ENCODE measurements at places on chromosomes 6 and 20.

DNA sequence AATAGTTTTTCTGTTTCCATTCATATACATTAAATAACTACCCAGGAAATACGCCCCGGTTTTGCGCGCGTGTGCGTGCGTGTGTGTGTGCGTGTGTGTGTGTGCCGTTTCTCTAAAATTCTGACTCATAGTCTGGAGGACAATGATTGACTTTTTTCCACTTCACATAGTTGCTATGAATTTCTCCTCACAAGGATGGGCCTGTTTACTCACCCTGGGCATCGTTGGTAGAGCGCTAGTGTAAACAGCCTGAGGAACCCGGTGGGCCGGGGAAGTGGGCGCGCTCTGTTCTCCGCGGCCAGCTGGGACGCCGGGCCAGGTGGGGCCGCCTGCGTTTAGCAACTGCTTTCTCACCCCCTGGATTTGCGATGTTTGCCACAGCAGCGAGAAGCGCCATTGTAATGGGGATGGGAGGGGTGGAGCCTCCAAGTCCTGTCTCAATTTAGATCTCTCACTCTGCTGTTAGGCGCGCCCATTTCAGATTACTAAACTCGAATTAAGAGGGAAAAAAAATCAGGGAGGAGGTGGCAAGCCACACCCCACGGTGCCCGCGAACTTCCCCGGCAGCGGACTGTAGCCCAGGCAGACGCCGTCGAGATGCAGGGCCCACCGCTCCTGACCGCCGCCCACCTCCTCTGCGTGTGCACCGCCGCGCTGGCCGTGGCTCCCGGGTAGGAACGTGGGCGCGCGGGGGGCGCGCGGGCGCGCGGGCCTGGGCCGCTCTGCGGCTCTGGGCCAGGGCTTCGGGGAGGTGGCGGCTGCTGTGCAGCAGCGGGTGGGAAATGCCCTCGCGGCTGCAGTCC lies at the start of gene CD109:
Gene CD109 (plus strand): TSS at position 585 of the 803 bp plus-strand sequence. CDS start 13 bp downstream, at position 598.
- DNase-seq = peak; percentile 9

- no peak for DNase-seq
Measured at GRCh38 chr6:44664716-44665115, 277.2 kb downstream of the CDC5L start.

GRCh38 chr6:16822529-16822928 lies 61.3 kb upstream of the ATXN1 start:
- no peak for DNase-seq

DNA sequence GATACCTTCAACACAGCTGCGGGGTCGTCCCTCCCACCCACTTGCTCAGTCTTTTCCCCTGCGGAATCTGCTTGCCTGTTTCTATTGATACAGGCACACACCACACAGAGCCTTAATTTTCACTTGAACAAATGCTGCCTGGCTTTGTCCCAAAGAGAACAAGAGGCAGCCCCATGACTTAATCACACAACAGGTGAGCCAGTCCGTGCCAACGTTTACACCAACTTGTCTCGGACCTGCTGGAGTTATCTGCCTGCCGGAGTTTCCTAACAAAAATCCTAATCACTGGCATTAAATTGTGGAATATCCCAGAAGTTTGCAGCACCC lies 186.8 kb upstream of the RREB1 start:
- no peak for DNase-seq

DNA sequence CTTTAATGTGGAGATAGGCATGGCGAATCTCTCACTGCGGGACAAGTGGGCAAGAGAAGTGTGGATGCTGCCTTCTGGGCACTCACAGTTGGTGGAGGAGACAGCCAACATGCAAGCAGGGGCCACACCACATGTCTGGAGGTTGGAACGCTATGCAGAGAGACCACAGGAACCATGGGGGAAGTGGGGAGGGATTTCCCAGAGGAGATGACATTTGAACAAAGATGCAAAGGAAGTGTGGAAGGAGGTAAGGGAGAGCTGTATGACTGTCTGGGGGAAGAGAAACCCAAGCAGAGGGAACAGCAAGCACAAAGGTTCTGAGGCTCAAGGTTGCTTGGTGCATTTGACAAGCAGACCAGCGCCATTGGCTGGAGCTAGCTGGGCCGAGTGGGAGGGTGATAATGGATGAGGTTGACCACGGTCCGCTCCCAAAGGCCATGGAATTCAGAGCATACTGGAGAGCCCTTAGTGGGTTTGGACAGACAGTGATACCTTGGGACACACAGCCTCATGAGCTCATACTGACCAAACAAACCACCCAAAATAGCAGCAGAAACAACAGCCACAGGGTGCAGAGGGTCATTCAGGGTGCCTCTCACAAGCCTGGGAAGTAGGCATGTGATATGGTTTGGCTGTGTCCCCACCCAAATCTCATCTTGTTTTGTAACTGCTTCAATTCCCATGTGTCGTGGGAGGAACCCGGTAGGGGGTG lies 7.6 kb upstream of the FAM110A start:
- no peak for DNase-seq

DNA sequence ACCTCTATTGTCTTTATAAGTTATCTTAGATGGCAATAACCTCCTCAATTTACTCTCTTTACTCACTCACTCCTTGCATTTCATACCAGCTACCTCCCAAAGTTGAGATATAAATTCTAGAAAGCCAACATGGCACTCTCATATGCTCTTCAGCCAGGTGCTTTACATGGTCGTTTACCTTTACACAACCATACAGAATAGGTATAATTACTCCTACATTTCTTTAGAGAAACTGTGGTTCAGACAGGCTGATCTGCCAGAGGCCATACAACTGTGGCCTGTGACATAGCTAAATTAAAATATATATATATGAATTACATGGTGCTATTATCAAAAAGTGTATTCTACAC lies 45.7 kb downstream of the HBS1L start:
- no peak for DNase-seq

- no peak for DNase-seq
Measured at GRCh38 chr6:71720705-71721104, 165.6 kb upstream of the RIMS1 start.

- DNase-seq = no peak
Measured at GRCh38 chr6:30884521-30885480, 482 bp downstream of the DDR1 start.

- no peak for DNase-seq
Measured at GRCh38 chr6:44057238-44057930, 69.9 kb downstream of the MRPL14 start.

DNA sequence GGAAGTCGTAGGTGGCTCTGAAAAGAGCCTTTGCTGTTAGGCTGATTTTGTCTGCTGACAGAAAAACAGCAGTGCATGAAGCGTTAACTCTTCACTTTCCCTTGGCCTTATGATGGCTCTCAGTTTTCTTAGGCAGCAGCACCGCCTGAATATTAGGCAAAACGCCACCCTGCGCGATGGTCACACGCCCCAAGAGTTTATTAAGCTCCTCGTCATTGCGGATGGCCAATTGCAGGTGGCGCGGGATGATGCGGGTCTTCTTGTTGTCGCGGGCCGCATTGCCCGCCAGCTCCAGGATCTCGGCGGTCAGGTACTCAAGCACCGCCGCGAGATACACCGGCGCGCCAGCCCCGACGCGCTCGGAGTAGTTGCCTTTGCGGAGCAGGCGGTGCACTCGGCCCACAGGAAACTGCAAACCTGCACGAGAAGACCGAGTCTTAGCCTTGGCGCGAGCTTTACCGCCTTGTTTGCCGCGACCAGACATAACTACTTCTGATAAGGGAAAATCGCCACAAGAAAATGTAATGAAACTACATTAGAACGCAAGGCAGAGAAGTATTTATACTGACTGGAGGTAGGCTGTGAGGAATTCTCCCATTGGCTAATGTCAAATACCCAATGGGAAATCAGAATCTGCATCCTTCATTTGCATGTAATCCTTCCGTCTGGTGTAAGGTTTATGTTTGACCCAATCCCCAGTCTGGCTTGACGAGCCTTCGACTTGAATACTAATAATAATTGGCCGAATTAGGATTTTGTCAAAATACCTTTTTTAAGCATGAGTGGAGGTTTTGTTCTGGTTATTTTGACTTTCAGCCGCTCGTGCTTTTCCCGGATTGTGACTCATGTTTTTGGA lies 53.9 kb upstream of the HFE start:
- DNase-seq = peak; percentile 18

GRCh38 chr6:148005806-148006205 lies 336.8 kb upstream of the SASH1 start:
- DNase-seq = no peak

DNA sequence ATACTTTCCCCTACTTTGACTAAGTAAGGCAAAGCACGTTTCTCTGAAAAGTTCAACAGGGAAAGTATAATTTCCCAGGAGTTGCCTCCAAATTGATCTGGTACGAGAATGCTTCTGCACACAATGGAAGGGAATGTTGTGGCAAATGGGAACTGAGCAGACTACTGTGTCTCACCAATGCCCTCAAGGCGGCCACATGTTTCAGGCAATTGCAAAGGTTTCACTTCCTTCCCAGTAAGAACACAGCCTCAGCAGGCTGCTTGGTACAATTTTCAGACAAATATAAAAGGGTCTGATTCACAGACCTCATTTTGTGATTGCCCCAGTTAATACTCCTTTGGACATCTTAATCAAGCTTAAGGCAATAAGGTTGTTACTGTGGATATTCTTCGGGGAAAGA lies 71.2 kb downstream of the KIAA0319 start:
- no peak for DNase-seq

DNA sequence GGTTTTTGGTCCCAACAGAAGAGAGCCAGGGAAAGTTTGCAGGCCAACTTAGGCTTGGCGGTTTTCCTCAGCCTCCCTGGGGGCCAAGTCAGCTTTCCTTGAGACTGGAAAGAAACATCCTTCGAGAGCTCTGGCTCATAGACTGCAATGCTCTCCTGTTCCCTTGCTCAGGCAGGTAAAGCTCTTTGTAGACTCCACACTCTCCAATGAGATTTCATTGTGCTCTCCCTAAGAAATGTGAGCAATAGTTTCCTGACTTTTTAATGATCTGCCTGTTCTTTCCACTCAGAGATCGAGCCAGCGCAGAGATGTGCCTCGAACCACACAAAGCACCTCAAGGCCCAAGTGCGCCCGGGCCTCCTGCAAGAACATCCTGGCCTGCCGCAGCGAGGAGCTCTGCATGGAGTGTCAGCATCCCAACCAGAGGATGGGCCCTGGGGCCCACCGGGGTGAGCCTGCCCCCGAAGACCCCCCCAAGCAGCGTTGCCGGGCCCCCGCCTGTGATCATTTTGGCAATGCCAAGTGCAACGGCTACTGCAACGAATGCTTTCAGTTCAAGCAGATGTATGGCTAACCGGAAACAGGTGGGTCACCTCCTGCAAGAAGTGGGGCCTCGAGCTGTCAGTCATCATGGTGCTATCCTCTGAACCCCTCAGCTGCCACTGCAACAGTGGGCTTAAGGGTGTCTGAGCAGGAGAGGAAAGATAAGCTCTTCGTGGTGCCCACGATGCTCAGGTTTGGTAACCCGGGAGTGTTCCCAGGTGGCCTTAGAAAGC lies 13.9 kb downstream of the TNFAIP3 start:
- no peak for DNase-seq

DNA sequence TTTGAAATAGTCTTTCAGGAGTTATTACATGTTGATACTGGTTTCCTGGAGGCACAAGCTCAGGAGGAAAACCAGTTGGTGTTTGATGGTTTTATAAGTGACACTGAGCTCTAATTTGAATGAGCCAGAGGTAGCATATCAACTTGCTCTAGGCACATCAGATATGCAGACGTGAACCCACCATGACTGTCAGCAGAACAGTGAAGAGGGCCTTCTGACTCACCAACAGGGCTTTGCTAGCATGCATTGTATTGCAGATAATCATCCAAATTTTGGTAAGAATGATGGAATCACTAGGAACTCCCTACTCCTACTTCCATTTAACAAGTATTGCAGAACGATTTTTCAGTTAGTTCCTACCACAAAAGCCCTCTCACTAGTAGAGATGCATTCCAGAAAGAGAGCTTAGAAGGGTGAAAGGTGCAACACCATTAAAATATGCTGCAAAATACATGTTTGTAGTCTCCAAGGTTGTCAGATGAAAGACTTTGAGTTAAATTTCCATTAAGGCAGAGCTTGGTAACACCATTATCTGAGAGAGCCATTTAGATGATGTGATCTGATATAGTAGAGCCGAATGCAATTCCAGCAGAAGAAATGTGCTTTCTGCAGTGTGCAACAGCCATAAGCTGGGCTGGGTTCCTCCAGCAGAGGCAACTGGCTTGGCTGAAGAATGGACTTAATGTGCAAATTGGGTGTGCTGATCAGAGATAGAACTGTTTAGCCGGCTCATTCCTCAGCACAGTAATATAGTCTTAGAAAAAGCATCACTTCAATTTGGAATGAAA lies 968.7 kb upstream of the ADGRB3 start:
- no peak for DNase-seq

DNA sequence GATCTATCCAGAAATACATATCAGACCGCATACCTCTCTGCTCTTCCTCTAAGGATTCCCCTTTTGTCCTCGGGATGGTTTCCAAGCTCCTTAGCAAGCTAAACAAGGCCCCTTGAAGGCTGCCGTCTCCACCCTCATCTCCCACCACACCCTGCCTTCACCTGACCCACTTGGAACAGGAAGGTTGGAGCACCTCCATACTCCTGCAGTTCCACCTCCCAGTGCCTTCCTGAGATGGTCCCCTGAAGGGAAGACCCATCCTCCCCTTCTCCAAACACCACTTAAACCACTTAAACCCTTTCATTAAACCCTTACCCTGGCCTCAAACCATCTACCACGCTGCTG lies 8.5 kb upstream of the POU5F1 start:
- no peak for DNase-seq

DNA sequence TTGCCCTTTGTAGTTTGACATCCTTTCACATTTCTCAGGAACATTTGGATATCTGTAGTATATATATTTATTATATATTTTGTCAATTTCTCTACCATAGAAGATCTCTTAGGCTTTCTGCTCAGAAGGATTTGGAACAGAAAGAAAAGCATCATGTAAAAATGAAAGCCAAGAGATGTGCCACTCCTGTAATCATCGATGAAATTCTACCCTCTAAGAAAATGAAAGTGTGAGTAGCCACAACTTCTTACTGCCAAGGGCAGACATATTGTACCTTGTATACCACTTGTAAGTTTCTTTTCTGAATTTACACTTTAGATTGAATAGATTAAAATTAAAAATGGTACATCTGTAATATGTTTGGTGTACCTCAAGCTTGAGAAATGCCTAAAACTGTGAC lies 31.2 kb downstream of the TPX2 start:
- DNase-seq = no peak

- no peak for DNase-seq
Measured at GRCh38 chr6:159959976-159960384, 8.9 kb upstream of the IGF2R start.

GRCh38 chr6:5619249-5619648 lies 357.9 kb downstream of the FARS2 start:
- DNase-seq = peak; percentile 26

DNA sequence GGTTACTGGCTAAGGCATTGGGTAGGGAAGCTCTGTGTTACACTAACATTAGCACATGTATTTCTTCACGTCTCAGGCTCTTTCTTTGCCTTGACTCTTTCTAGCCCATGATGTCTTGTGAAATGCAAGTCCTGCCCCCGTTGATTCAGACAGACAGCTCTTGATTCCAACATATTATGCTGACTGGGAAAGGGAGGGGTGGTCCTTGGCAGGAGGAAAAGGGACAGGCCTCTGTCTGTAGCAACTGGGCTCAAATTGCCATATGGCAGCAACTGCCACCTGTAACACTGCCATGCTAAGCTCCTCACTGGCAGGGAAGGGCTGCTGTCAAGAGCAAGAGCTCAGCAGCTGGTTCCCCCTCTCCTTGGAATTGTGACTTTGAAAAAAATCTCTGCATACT lies 5.7 kb upstream of the KCNK15 start:
- DNase-seq = no peak

- DNase-seq = no peak
Measured at GRCh38 chr20:58077282-58077681, 151.2 kb downstream of the ANKRD60 start.
